ENCODE measurements at places on chromosomes 16 and 17.

GRCh38 chr17:38452719-38453118 lies 24.5 kb downstream of the ARHGAP23 start:
- no peak for DNase-seq

DNA sequence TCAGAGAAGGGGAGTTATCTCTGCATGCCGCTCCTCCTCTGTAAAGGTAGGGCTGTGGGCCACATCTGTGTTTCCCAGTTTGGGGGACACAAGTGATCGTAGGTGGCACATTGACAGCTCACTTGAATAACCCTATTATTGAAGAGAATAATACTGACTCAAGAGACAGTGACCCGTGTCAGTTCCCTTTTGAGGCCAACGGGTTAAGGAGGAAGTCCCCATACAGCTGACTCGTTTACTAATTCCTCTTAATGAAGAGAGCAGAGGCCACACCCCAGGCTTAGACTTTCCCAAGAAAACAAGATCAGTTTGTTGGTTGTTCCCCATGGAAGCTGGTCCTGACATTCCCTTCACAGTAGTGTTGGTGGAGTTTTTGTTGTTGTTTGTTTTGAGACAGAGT lies 33.0 kb downstream of the IL4R start:
- no peak for DNase-seq

DNA sequence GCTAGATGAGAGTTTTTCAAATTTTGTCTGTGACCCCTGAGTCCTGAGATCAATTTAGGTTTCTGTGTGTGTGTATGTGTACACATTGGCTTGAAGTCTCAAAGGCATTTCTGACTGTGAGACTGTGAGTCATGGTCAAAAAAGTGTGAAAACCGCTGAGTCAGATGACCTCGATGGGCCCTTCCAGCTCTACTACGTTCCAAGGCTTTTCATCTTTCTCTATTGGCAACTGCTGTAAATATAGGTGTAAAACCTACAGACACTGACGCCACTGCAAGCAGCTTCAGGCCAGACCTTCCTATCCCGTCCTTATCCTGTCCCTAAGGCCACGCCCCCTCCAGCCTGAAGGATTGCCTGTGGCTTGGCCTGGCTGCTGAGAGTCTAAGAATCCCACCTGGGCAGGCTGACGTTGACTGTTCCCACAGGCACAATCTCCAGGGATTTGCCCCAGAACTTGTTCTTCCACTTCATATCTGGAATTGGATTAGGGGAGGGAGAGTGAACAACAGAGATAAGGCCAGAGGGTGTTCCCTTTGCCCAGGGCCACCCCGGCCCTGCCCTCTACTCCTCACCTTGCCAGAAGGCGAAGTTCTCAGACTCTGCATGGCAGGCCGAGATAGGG lies 11.3 kb downstream of the OSBPL7 start:
- DNase-seq = no peak

GRCh38 chr17:32831627-32832243 lies 45.2 kb downstream of the MYO1D start:
- no peak for DNase-seq

- no peak for DNase-seq
Observed at GRCh38 chr17:73972056-73972455, 231.4 kb upstream of the RPL38 start.

DNA sequence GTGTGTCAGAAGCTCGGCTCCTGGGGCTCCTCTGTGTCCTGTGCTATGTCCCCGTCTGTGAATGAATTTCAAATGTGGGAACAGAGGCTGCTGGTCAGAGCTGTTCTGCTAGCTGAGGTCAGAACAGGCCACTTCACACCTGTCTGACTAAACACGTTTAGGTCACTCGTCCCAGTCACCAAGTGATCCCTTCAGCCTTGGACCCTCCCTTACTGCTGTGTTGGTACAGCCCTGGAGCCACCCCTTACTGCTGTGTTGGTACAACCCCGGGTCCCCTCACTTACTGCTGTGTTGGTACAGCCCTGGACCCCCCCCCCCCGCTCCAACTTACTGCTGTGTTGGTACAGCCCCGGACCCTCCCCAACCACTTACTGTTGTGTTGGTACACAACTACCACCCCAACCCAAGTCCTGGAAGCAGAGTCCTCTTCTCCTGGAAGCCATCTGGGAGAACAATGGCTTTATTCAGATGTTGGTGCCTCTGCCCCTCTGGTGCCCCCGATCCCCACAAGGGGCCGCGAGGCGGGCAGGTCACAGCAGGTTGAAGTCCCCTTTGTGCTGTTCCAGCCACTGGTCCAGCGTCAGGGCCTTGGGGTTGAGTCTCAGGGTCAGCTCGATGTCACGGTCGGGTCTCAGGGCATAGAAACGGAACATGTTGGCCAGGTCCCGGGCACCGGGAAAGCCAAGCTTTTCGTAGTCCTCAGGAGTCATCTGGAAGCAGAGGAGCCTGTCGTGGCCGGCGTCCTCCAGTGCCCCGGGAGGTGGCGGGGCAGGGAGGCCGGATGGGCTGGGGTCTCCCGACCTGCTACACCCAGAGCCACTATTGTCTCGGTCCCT lies 13.0 kb downstream of the NMRAL1 start:
- no peak for DNase-seq

DNA sequence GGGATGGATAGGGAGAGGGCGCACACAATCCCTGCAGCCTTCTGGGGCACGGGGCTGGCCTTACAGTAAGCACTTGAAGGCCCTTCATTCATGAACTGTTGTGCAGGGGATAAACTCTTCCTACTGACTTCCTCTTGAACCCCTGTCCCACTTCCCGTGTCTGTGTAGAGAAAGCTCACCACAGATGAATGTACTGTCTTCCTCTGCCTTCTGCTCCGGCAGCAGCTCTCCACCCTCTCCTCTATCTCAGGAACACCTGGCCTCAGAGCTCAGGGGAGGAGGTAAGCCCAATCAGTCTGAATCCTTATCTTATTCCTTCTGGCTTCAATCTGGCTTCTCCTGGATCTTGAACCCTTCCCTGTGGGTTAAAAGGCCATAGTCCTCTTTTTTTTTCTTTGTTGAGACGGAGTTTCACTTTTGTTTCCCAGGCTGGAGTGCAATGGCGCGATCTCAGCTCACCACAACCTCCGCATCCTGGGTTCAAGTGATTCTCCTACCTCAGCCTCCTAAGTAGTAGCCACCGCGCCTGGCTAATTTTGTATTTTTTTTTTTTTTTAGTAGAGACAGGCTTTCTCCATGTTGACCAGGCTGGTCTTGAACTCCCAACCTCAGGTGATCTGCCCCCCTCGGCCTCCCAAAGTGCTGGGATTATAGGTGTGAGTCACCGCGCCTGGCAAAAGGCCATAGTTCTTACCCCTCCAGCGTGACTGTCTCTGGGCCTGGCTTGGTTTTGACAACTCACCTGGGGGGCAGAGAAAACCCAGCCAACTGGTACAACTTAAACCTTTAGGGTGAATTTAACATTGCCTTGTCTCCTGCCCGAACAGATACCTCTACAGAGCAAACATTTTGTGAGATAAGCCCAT lies 7.2 kb upstream of the SLC52A1 start:
- no peak for DNase-seq

GRCh38 chr17:5832886-5833285 lies 237.3 kb upstream of the WSCD1 start:
- no peak for DNase-seq

DNA sequence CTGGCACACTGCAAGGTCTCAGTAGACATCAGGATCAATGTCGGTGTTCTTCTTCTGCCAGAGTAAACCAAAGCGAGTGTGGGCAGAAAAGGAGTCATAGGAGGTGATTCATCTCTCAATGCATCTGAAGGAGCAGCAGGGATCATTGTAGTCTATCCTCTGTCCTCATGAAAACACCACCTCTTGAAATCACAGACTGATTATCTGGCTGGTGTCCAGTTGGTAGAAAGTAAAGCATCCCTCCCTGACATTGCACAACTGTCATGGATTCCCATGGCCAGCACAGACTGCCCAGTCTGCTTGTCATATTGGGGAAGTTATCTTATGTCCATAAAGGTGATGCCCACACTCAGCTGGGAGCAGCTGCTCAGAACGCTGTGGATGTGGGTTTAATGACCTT lies 74.1 kb downstream of the ABCC12 start:
- peak; percentile 63 for DNase-seq

- no peak for DNase-seq
Observed at GRCh38 chr16:1054660-1055556, 17.6 kb upstream of the SSTR5 start.

DNA sequence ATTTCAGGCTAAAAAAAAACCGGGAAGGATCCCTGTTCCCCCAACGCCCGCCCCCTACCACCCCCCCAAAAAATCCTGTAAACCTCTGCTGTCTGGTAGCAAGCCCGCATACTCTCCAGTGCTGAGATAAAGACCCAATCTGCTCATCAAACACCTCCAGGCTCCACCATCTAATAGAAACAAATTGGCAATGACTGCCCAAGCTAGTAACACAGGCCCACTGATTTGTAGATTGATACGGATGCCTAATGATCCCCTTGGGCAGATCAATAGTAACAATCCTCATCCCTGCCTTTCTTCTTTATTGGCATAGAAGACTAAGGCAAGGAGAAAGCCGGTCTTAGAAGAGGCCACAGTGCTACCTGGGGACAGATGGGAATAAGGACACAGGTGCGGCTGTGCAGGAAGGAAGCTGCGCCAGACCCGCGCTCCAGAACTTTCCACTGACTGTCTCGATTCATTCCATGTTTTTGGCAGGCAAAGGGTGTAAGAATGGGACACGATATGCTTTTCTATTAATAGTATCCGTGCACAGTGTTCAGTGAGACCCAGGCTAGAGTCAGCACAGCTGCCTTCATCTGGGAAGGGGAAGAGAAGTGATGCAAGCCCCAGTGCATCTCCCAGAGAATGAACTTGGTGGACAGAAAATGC lies 407.6 kb upstream of the PSMD7 start:
- no peak for DNase-seq

- DNase-seq = no peak
Observed at GRCh38 chr17:49472527-49472926, 22.6 kb upstream of the NGFR start.

DNA sequence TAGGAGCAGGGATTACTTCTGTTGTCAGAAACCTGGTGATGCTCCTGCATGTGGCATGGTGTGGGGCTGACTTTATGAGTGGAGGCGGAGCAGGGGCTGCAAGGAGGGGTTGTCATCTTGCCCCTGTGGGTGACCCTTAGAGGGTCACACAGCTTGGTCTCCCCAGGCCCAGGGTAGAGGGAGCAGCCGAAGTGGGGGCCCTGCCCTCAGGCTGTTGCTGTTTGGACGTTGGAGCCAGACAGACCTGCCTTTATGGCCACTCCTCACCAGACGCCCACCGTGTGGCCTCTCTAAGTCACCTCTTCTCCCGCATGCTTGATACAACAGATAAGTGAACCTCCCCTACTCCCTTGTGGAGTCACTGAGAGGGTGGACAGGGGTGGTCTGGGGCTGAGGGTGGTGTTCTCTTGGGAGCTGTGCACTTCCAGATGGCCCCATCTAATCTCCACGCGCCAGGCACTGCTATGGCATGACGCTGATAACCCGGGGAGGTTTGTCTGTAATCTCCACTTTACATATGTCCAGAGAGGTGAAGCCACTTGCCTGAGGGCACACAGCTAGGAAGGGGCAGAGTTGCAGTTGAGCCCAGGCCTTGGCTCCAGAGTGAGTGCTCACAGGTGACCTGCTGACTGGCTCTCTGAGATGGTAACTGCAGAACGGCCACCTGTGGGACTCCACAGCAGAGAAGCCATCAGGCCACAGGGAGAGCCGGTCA lies 10.0 kb downstream of the MAP2K3 start:
- DNase-seq = no peak

- peak; percentile 12 for DNase-seq
Observed at GRCh38 chr16:83715217-83715920, 92.4 kb upstream of the HSBP1 start.

DNA sequence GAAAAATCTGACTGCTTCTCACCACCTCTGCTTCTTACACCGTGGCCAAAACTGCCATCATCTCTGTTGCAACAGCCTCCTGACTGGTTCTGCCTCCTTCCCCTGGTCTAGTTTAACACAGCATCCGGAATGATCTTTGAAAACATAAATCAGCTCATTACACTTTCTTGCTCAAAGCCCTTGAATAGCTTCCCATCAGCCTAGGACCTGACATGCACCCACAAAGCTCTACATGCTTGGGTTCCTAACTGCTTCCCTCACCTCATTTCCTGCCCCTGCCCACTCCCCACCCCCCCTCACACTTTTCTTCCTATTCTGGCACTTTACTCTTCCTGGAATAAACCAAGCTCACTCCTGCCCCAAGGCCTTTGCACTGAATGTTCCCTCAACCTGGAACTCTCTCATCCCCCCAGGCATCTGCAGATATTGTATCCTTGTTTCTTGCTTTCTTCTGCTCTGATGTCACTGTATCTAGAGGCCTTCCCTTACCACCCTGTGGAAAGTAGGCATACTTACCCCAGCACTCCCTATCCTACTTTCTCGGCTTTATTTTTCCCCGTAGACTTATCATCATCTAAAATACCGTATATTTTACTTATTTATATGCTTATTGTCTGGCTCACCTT lies 112.4 kb downstream of the FTO start:
- DNase-seq = no peak

DNA sequence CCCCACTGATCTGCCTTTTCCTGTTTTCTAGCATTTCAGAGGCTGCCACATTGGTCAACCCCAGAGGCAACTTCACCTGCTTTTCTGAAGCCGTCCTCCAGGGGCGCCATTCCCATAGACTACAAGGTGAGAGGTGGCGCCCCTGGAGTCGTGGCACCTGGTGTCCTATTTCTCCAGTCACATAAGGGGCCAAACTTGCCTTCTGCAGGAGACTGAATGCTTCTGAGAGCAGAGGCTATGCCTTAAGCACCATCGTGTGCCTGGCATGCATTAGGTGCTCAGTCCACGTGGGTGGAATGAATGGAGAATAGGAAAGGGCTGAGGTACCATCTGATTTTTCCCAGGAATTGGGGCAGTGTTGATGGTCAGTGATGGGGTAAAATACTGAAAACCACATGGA lies 164.8 kb downstream of the HAPSTR1 start:
- DNase-seq = no peak

- no peak for DNase-seq
Observed at GRCh38 chr17:80063830-80064585, 27.6 kb downstream of the CCDC40 start.

GRCh38 chr17:41785859-41786226 lies 668 bp downstream of the JUP start:
- DNase-seq = no peak

- DNase-seq = no peak
Observed at GRCh38 chr17:73420897-73421296, 109.1 kb upstream of the CDC42EP4 start.

- no peak for DNase-seq
Observed at GRCh38 chr16:2147981-2148671, at the start of gene RAB26. TSS of gene RAB26 (plus strand) at chr16:2148625. CDS start at chr16:2148784, 159 bp downstream.

GRCh38 chr17:11705111-11705510 lies 106.8 kb downstream of the DNAH9 start:
- no peak for DNase-seq

- DNase-seq = no peak
Observed at GRCh38 chr16:21281698-21282389, 3.8 kb upstream of the CRYM start.

Measured in brain pericyte (primary cell).